ENCODE measurements at places on chromosomes 5 and 9. TPM values are rescaled to one million over a fixed set of nuclear protein-coding genes. Genes with fewer than 3 reads are reported as not detected.

Gene DMGDH
- total RNA-seq = 2.7 TPM

Gene CMBL
- 1.7 TPM for total RNA-seq

Gene BASP1
- 0.76 TPM for total RNA-seq

GRCh38 chr5:88690409-88691229, 192.4 kb downstream of the MEF2C start:
- no peak for DNase-seq

DNA sequence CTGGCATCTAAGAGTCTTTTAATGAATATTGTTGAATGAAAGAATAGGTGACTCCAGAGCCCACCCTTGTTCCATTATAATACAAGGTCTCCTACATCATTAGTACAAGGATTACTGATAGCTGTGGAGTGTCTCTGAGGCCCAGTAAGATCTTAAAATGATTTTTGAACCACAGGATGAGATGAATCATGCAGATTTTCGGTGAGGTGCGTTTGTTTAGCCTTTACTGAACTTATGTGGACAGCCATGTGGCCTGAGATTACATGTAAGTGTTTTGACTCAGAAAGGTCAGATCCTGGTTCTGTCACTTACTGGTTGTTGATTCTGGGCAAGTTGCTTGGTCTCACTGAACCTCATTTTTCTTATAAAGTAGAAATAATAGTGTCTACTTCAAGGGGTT, 21.6 kb downstream of the NFX1 start:
- no peak for DNase-seq

DNA sequence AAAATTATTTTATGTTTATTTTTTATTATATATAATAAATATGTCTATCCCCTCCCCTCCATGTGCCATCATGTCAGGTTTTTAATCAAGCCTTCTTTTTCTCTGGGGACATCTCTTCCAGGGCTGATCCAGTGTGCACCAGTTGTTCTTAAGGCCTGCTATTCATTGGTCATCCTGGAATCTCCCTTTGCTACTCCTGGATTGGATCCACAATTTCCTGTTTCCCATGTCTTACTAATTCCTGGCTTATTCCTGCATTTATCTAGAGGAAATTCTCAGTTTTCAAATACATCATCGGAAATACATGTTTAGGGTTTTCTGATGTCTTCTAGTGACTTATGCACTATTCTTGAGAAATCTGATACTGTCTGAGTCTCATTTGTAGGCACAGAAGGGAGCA, 56.8 kb downstream of the ANGPTL2 start:
- DNase-seq = no peak

GRCh38 chr5:42143361-42143760, 218.3 kb downstream of the FBXO4 start:
- DNase-seq = no peak

GRCh38 chr5:95895771-95896170, 65.9 kb downstream of the ELL2 start:
- DNase-seq = no peak

DNA sequence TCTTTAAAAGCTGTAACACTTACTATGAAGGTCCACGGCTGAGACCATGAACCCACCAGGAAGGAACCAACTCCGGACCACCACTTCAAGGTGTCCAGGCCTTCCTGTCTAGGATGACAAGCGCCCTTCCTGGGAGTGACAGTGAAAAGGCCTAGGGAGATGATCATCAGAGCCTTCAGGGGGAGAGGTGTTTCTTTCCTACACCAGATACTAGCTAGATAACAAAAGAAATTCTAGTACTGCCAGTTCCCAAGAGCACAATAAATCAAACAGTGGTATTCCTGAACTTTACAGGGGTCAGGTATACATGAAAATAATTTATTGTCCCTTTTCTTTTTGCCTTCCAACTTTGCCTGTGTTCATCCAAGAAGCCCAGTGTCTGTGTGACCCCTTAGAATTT, 94.2 kb upstream of the NFIL3 start:
- no peak for DNase-seq

All from activated naive CD4-positive, alpha-beta T cell treated with anti-CD3 and anti-CD28 coated beads, Interleukin-2, amount 50 U/mL, for 72 hours (primary cell).